ENCODE measurements at places on chromosomes 11 and 22.

GRCh38 chr11:103384652-103385051 lies 275.4 kb downstream of the DYNC2H1 start:
- no peak for DNase-seq

GRCh38 chr11:28743061-28743550 lies 634.9 kb downstream of the METTL15 start:
- DNase-seq: no peak

DNA sequence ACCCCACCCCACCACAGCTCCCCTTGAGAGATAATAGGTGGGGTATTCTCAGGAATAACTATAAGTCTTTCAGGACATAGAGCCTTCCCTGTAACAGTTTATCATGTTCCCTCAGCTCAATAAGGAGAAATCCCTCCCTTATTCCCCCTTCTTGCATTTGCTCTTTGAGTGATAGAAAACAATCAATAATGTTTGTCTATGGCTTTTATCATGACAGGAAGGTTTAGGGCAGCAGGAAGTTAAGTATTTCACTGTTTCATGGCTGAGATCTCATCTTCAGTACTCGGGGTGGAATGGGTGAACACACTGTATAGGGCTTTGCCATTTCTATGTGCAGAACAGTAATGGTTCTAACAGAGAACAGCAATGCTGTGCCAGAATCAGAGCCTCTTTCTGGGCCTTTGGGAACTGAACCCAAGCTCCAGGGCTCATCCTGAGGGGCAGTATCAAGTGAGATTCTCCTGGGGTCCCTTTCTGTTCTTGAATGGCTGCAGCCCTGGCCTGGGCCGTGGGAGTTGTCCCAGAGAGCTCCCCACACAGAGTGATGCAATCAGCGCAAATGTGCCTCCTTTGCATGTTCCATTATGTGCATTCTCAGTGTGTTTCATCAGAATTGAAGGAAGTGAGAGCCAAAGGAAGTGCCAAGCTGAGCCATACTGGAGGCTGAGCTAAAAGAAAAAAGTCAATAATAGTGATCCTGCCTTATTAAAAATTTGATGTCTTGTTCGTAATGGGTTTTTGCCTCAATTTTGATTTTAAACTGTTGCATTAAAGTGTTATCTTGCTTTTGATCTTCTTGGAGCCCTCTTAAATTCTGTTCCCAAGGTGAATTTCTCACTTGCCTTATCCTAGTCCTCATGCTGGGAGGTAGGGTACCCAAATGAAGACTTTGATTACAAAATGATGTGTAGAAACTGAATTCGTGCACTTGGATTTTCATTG lies 2.9 kb upstream of the CYP2R1 start:
- no peak for DNase-seq

- no peak for DNase-seq
Measured at GRCh38 chr11:122714004-122714403, 58.5 kb downstream of the UBASH3B start.

- DNase-seq: no peak
Measured at GRCh38 chr11:86486261-86487030, 111.8 kb downstream of the CCDC81 start.

GRCh38 chr11:1276041-1276790 lies 33.2 kb downstream of the TOLLIP start:
- no peak for DNase-seq

DNA sequence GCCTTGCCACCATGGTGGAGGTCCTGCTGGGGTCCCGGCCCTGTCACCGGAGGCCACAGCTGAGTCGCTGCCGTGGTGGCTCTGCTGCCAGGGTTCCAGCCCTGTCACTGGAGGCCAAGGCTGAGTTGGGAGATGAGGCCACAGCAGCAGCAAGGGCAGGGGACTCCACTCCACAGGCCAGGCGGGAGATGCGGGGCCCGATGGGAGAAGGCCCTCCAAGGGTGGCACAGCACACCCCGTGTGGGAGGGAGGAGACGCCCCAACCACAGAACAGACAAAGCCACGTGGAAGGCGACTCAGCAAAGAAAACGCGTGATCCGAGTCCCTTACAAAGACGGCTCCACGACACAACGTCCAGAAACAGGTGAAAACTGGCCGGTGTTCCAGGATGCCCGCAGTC lies 159.3 kb downstream of the BRD1 start:
- no peak for DNase-seq

GRCh38 chr11:83477772-83478171 lies 191.6 kb upstream of the CCDC90B start:
- no peak for DNase-seq

GRCh38 chr11:64810891-64811272 lies 531 bp upstream of the MEN1 start:
- no peak for DNase-seq

DNA sequence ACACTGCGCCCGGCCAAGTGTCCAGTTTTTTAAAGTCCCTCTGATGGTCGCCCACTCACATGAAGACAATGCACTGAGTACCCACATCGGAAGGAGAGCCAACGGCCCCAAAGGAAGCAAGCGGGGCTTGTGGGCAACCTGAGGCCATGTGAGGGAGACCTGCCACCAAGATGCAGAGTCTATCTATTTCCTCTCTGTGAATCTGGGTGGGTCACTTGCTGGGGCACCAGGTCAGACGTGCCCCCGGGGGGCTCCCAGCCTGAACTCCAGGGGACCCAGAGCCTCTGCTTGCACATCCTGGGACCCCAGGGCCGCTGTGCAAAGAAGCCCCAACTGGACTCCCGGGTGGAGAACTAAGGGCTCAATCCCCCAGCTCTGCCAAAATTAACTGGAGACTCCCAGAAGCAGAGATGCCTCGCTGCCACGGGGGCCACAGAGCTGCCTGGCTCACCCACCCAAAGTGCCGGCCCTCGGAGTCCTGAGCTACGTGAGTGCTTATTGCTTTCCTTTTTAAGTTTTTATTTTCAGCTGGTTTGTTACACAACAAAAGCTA lies 106.4 kb downstream of the BRD1 start:
- no peak for DNase-seq

GRCh38 chr11:72030472-72031045 lies 31.9 kb downstream of the IL18BP start:
- DNase-seq: no peak

DNA sequence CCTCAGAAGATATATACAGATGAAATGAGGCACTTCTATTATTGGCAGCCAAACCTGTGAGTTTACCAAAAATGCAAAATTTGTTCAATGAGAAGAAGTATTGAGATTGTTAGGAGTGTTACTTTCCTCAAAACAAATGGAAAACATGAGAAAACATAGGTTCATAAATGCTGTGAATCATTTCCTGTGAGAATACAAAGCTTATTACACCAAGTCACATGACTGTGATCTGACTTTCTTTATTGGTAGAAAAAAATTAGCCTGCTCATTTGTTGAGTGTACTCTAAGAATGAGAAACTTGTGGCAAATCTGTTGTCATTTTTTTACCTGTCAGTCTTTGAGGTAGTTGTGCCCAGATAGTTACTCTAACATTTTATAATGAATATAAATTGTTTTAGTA lies 215.1 kb downstream of the TMEM135 start:
- no peak for DNase-seq

GRCh38 chr11:2374456-2375201 lies 2.5 kb upstream of the CD81 start:
- no peak for DNase-seq

DNA sequence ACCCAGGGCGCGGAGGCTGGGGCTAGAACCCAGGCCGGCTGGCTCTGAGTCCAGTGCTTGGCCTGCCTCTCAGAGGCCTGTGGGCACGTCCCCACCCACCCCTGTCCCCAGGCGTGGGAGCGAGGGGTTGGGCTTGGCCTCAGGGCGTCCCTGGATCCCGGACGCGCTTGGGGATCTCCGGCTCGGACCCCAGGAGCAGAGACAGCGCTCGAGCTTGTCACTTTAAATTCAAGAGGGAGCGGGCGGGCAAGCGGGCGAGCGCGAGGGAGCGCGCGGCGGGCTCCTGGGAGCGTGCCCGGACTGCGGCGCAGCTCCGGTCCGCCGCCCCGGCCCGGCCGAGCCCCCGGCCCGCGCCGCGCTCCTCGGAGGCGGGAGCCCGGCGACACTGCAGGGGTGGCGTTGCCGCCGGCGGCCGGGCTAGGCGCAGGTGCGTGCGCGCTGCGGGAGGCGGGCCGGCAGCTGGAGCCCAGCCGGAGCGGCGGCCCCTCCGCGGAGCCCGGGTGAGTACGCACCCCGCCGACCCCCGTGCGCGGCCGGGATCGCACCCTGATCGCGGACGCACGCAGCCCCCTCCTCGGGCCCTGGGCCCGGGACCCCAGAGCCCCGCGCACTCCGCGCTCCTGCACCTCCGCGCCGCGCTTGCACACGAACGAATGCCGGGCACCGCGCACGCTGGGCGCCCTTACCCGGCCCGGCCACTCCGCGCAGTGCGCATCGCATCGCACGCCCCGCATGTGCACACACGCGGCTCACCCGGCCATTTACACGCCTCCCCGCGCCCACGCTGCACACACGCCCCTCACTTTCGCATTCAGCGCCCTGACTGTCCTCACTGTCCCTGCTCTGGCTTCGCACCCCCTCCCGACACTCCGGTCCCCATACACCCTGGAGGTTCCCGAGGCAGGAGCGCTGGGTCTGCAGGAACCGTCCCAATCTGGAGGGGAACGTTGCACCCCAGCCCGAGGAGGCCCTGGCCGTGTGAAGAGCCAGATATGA lies at the start of gene SYT12:
Gene SYT12, plus strand, starts transcription at position 174 of the 996 bp plus-strand sequence. CDS start 7,011 bp downstream, outside the sequence.
- peak; percentile 19 for DNase-seq

GRCh38 chr22:26556904-26557303 lies 33.0 kb downstream of the TPST2 start:
- DNase-seq: no peak

DNA sequence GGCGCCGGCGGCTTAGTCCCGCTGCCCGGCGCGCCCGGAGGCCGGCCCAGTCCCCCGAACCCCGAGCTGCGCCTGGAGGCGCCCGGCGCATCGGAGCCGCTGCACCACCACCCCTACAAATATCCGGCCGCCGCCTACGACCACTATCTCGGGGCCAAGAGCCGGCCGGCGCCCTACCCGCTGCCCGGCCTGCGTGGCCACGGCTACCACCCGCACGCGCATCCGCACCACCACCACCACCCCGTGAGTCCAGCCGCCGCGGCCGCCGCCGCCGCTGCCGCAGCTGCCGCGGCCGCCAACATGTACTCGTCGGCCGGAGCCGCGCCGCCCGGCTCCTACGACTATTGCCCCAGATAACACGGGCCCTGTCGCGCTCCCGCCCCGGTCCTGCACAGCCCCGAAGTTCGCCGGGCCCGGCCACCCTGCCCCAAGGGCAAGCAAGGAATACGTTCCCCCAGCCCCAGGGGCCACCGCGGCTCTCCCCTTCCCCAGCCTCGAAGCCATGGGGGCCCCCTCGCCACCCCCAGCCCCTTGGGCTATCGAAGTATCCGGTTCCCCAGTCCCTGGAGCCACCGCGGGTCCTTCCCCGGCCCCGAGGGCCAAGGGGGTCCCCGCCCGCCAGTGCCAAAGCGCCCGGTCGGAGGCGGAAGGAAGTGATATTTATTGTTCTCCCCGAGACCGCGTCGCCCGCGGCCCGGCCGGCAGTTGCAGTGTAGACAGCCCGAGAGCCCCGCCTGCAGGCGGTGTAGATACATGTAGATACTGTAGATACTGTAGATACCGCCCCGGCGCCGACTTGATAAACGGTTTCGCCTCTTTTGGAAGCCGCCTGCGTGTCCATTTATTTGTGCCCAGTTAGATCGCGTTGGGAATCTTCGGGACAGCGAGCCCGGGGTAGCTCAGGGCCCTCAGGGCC lies 6.2 kb downstream of the TBX1 start:
- DNase-seq: no peak

GRCh38 chr22:45769569-45770210 lies 98.1 kb downstream of the ATXN10 start:
- DNase-seq: peak; percentile 16

- DNase-seq: no peak
Measured at GRCh38 chr11:116953530-116954285, 116.3 kb upstream of the APOA1 start.

GRCh38 chr11:48167380-48167779 lies 49.2 kb upstream of the OR4B1 start:
- peak; percentile 34 for DNase-seq

GRCh38 chr11:80204021-80204420 lies 763.2 kb upstream of the TENM4 start:
- no peak for DNase-seq

DNA sequence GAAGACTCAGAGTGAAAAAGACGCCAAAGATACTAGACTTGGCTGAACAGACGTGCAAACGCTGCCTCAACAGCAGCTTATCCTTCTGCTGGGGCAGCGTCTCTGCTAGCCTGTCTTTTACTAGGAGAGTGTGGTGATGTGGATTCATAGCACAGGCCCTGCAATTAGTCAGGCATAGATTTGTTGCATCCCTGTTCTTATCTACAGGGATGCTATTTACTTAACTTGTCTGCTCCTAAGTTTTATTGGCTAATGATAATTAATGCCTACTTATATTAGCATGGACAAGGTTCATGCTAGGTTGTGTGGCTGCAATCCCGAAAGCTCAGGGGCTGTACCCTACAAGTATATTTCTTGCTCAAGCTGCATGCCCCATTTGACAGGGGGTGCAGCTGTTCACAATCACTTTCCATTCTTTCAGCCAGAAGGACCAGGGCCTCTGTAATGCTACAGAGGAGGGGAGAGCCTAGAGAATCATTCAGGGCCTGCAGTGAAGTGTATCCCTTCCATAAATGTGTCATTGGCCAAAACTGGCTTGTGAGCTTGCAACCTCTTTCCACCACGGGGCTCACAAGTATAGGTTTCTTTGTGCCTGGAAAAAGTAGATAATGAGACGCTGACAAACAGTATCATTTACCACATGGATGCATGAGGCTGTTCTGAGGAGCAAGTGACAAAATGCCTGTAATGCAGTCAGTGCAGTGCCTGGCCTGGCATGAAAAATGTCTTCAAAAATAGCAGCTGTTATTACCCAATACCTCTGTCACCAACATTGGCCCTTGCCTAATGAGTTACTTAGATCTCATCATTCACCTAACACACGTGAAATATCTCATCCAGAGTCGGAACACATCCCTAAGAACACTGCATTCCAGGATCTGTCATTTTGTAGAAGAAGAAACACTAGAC lies 685.8 kb upstream of the API5 start:
- DNase-seq: no peak

- peak; percentile 84 for DNase-seq
Measured at GRCh38 chr11:31810779-31811647, at the start of gene PAX6. TSS of gene PAX6 (minus strand) at chr11:31811322. CDS start at chr11:31806411, 4,911 bp downstream.

GRCh38 chr11:65204646-65205601 lies 23.2 kb downstream of the CAPN1 start:
- DNase-seq: peak; percentile 68

DNA sequence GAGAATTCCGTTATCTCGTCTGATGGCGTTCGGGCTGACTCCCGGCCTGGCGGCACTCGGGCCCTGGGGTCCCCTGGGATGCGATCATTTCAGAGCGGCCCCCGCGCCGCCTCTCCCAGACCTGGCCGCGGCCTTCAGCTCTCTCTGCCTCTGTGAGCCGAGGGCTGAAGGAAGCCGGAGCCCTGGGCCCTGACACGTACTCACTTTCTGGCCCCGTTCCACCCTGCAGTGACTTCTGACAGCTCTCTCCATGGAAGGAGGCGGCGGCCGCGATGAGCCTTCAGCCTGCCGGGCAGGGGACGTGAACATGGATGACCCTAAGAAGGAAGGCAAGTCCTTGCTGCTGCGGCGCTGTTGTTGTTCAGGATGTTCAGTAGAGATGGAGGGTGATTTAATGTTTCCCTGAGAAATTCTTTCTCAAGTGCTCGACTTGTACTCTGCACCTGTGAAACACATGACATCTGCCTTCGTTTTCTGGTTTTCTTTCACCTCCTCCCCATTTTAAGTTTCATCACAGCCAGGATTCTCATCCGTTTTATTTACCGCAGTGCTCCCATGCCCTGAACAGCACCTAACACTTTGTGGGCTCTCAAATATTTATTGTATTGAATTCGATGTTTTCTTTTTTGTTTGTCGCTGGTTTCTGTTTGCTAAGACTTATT lies 612 bp downstream of the GTSE1 start:
- peak; percentile 30 for DNase-seq
